Stimulated activated CD8-positive, alpha-beta memory T cell treated with anti-CD3 and anti-CD28 coated beads, Interleukin-4, amount 100 ng/mL, for 1 hour (primary cell): ENCODE measurements at places on chromosomes 11 and 22.

DNA sequence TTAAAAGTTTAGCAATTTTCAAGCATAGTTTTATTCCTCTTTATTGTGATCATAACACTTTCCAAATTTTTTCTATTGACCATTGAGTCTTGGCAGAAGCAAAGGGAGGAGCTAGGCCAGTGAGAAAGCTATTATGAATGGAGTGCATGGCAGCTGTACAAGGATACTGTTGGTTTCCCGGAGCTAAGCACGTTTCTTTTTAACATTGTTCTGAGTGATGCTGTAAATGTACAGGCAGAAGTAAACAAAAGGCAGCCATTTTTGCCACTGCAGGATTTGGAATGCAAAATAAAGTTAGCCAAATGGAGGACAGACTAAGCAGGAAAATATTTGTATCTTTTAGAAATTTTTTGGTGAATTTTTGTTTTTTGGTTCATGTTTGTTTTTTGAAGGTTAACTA is 16.2 kb downstream of the CBL start:
- no peak for DNase-seq

DNA sequence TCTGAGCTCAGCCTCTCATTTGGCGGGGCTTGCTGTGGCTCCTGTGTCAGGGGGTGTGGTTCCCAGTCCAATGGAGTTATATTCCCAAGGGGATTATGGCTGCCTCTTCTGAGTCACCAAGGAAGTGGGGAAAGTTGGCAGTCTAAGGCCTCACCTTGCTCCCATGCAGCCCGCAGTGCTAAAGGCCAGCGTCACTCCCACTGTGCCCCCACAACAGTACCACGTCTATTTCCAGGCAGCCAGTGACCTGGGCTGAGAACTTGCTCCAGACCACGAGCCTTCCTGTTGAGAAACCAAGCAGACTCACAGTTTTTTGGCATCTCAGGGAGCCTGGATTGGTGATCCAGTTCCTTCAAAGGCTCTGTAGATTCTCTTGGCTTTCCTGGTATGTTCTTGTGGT is 45.6 kb downstream of the OR2AT4 start:
- no peak for DNase-seq

DNA sequence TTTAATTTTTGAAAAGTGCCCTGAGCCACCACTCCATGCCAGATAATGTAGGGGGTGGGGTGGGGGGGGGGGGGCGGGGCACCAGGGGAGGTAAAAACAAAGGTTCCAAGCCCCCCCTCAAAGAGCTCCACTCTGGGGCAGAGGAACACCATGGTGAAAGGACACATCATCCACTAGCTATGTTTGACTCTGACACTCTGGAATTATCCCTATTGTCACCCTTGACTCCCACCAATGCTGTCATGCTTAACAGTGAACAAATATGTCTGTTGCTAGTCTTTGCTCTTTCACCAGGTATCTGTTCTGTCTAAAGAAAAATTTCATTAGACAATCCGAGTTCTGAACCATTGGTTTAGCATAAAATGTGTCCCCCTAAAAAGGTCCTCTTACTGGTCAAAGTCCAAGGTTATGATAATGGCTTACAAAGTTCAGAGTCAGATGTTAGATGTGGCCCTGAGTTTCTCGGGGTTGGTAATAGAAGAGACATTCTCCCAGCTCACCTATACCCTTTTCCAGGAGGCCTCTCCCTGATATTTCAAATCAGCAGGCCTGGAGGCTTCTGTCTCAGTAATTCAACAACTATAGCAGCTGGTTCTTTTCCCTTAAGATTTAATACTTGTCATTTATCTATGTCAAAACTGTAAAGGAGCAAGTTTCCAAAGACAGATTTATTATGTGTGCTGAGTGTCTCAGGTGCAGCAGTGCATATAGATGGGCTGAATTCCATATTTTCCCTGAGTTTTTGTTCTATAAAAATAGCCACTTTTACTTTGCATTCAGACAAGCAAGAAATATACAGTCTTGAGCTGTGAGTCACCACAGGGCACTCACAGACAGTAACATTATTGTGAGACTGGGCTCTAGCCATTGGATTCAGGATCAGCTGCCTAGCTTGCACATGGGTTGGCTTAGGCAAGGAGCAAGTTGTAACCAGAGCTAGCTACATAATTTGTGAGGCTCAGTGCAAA is 174.1 kb downstream of the CSNK2A3 start:
- DNase-seq: no peak

DNA sequence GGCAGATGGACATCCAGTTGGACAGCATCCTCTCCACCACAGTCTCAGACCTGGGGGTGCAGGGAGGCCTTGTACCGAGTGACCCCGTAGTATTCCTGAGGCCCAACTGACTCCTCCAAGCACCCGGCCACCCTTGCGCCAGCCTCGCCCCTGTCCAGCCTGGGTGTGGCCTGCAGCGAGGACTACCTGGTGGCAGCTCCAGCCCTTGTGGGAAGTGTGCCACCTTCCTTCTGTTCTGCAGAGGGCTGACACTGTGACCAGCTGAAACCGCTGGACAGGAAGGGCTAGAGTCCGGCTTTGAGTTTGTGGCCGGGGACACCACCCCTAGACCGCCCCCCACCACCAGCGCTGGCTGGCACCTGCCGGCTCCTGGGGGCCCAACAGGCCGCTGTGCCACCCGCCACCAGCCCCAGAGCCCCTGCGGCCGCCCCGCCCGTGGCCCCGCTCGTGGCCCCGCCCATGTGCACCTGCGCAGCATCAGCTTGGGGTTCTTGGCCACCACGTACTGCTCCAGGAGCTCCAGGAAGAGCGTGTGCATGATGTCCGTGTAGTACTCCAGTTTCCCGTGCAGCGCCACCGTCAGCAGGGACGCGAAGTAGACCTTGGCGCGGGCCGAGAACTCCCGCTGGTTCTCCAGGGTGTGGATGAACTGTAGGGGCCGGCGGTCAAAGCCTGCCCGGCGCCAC is 10.0 kb upstream of the MAPK11 start:
- DNase-seq: no peak

- no peak for DNase-seq
Observed at GRCh38 chr11:131065435-131066413, 149.4 kb upstream of the SNX19 start.

DNA sequence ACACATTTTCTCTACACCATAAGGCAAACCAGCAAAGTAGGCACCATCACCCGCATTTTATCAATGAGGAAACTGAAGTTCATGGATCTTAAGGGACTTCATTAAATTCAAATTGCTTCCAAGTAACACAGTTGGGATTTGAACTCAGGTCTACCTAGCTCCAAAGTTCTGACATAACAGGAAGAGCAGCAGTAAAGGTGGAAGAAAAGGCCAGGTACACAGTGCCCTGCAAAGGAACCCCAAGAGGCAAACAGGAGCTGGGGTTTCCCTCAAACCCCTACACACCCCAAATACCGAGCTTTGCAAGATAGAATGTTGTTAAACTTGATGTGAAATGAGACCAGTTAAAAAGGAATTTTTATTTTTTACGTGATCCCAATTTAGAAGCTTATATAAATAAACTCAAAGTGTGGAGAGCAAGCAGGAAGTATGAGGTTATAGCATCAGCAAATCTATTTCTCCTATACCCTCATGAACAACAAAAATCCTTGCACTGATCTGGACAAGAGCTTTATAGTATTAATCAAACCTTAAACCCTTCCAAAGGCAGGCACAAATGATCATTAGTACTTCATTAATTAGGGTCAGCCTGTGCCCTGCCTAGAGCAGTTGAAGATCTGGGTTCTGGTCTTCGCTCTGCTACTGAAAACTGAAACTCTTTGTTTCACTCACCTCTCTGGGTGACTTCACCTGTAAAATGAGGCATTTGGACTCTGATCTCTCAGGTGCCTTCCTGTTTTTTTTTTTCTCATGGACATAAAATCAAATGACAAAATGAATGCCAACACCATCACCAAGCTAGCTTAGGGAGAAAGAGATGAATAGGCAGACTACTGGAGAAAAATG is 36.5 kb downstream of the SYTL2 start:
- DNase-seq: no peak

DNA sequence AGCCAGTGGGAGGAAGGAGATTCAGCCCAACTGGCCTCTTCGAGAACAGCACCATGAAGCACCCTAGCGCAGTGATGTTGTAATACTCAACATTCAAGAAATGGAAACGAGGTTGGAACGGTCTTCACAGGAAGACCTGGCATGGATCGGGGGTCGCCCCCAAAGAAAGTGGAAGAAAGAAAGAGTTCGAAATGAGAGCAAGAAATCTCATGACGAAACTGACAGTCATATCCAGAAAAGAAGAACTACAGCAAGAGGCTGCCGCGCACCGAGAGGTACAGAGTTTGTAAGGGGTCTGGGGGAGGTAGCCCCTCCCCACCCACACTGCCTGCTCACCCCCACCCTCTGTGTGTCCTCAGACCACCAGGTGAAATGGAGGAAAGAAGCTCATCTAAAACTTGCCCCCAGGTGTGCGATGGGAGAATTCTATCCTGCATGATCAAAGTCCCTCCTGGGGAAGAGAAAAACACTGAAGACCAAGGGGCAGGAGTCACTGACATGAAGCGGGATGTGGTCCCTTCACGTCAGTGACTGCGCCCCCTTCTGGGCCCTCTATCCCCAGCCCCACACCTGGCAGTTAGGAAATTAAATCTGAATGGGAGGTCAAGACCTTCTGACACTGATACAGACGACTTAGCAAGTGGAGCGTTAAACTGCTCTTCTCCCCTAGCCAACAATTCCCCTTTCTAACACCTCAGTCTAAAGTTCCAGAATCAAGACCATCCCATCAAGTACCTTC is 52.9 kb upstream of the SPATA19 start:
- no peak for DNase-seq

- no peak for DNase-seq
Observed at GRCh38 chr22:20236052-20236717, 31.9 kb downstream of the RTN4R start.

DNA sequence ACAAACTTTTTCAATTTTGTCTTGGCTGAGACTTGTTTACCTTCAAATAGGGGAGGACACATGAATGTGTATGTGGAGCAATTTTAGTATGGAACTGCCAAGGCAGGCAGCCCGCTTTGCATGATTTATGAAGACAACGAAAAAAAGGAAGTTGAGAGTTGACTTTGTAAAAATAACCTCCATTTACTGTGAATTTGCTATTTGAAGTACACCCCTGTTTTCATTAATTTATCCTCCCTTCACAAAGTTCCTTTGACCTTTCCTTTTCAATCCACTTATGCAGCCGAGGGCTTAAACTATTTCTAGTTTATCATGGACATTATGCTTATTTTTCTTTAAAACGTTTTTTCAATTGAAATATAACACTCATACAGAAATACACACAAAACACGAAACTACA is 369.6 kb upstream of the CADM1 start:
- no peak for DNase-seq

DNA sequence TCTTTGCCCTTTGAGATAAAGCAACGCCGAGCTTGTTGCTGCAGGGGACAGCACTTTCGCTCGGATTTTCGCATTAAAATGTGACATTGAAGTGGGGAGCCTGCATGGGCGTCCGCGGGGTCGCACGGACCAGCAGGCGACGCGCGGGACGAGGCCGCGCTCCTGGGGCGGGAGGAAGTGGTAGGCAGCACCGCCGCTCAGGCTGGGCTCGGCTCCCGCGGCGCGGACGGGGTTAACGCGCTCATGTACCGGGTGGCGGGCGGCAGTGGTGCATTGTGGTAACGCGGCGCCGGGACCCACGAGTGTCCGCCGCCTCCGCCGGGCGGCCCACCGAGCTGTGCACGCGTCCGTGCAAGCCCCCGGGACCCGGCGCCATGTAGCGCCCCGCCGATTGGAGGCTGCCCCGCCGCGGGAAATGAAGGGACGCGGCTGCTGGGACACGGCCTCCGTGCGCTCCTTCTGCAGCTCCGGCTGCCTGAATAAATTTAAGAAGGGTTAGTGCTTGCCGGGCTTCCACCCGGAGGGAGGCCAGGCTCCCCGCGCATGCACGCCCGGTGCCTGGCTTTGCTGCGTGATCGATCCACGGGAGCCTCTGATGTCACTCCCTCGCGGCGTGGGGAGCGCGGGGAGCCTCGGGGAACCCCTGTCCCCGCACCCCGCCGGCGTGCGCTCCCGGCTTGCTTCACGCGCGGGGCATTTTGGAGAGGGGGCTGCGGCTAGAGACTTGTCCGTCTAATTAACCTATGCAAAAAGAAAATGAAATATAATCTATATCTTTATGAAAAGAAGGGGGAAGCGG is 127.7 kb downstream of the OSBP2 start:
- no peak for DNase-seq

GRCh38 chr22:35069541-35069940 is 3.6 kb downstream of the ISX start:
- no peak for DNase-seq

DNA sequence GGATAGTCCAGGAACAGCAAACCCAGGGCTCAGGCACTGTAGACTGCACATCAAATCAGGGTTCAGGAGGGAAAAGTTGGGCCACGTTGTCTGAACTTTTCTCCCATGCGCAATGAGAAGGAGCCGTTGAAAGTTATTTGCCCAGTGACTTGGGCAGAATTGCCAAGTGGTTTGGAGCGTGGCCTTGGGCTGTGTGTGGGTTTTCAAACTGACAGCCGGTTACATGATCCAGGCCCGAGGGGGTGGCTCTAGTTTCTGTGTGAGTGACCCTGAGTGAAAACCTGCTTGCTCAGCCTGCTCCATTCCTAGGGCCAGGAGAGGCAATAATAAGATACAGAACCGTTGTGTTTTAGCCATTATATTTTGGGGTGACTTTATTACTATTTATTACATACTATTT is 20.3 kb downstream of the MB start:
- DNase-seq: no peak

DNA sequence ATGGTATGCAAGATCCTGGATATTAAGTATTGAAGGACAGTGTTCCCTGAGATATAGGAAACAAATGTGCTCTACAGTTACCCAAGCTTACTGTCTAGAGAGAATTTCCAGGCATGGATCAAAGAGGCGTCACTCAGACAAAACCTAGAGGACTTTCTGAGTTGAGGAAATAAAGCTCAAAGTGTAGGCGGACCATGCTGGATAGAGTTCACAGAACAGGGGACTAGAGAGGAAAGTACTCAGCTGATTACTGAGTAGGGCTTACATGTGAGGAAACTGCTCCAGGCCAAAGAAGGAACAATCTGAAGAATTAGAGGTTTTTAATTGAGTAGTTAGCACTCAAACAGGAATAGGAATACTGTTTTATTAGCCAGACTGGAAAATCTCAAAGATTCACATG is 193.3 kb downstream of the TMEM135 start:
- DNase-seq: no peak

GRCh38 chr11:95556342-95557163 is 233.0 kb downstream of the FAM76B start:
- no peak for DNase-seq

GRCh38 chr11:77446911-77447629 is 26.8 kb downstream of the PAK1 start:
- no peak for DNase-seq

- DNase-seq: no peak
Observed at GRCh38 chr11:79661373-79661772, 220.5 kb upstream of the TENM4 start.

GRCh38 chr11:121688860-121689614 is 236.3 kb upstream of the SORL1-AS1 start:
- DNase-seq: no peak

- DNase-seq: no peak
Observed at GRCh38 chr22:32042924-32043323, at the start of gene SLC5A1. Gene SLC5A1, plus strand, starts transcription at chr22:32043261. Its CDS starts 21 bp downstream, at chr22:32043282.

DNA sequence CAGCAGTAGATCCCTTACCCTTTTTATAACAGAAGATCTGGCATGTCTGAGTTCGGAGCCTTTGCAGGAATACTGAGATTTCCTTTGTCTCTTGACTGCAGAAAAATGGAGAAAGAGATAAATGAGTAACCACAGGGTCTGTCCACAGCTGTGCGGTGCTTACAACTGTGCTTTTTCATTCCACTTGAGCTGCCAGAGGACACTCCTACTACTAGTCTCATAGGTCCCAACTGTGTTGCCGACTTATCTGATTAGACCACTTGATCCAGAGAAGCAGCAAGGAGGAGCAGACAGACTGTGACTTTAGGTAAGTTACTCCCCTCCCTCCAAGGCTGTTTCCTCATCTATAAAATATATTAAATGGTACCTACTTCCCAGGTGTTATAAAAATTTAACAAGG is 17.5 kb downstream of the FAM227A start:
- DNase-seq: no peak
